ENCODE measurements at places on chromosomes 5 and 9. TPM values are rescaled to one million over a fixed set of nuclear protein-coding genes. Genes with fewer than 3 reads are reported as not detected.

Gene C5orf52
- polyA plus RNA-seq, result not detected

Gene PCSK1
- polyA plus RNA-seq, result 0.26 TPM

Gene TUSC1
- 14.0 TPM for polyA plus RNA-seq

Gene GPRIN1
- 1.4 TPM for polyA plus RNA-seq

- no peak for DNase-seq
These were observed 62.8 kb downstream of the PDZD2 start for GRCh38 chr5:31701642-31702299.

DNA sequence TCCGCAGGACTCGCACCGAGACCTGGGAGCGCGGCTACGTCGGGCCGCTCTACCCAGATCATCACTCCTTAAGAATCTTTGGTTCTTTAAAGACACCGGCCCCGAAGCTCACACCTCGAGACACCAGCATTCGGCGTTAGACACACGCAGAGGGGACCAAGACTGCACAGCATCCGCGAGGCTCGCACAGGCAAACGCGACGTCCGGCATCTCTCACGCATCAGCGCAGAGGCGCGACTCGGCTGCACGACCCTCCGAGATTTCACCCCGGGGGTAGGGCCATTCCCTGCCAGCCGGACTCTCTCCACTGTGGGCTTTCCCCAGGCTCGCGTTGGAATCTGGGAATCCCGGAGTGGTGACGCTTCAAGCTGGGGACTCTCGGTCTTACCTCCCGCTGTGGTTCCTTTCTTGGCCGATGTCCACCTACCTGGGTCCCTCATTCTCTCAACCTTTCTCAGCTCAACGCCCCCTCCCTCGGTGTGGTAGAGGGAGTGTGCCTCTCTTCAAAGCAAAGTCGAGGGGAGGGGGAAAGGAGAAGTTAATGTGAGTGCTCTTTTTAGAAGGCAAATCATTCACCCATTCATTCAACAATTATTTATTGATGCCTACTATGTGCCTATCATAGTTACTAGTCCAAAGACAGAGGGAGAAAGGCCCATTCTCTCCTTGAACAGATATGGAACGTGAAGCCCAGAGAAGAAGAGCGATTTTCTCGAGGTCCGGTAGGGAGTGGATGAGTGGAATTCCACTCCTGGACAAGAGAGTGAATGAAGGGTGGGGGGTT is 1.3 kb upstream of the HAND1 start:
- DNase-seq, result no peak

DNA sequence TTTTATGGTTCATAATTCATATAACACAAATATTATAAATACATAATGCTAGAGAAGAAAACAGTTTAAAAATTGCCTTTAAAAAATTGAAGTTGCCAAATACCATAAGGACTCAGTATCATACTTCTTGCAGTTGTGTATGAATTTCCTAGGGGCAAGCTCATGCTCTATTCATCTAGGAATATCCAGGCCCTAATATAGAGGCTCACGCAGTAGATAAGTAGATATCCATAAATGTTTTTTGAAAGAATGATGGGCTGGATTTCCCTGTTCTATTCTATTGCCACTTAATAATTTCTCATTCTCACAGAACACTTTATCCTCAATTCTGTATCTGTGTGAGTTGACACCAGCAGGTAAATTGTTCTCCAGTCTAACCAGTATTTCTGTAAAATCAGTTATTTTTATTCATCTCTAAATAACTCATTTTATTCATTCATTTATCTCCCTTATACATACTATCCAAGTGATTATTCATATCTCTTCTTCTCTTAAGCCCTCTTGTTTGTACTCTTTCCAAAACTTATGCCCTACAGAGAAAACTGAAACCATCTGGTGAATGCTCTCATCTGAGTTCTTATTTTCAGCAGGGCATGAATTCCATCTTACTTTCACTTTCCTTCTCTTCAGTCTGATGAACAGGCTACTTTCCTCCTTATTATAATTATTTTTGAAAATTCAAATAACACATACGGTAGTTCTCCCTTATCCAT is 97.1 kb downstream of the SLC44A1 start:
- no peak for DNase-seq

- DNase-seq, result no peak
These were observed 112.7 kb downstream of the NRG2 start for GRCh38 chr5:139930406-139930805.

- DNase-seq, result no peak
These were observed 298.1 kb downstream of the PJA2 start for GRCh38 chr5:109111680-109112079.

DNA sequence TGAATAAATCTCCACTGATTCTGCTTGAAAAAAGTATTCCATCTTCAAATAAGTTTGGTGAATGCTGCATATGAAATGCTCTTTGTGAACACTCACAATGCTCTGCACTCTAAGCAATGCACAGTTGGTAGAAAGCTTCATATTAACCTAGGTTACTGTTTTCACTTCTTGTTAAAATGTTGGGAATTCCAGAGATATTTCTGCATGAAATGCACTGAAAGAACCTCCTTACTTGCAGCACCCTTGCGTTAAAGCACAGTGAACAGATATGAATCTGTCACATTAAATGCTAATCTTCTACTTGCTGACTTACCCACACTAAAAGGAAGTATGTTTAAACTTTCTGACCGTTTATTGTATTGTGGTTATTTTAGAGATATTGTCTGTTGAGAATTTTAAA is 584.1 kb upstream of the NUDT12 start:
- no peak for DNase-seq

- DNase-seq, result no peak
These were observed 13.0 kb downstream of the DNAJC18 start for GRCh38 chr5:139426203-139426885.

DNA sequence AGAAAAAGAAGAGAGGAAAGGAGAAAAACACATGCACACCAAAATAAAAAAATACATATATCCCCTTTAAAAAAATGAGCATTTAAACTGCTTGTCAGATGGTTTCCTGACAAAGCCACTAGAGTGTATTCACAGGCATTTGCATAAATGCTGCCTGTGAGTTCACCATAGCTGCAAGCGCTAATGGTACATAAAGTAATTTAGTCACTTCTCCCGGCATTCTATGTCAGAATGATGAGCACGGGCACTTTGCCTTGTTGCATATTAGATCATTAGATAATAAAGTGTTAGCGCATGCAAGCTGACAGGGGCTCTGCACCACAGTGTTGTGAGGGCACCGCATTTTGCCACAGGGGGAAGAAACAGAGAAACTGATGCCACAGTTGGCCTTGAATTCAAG is 280.6 kb downstream of the EBF1 start:
- DNase-seq, result no peak

DNA sequence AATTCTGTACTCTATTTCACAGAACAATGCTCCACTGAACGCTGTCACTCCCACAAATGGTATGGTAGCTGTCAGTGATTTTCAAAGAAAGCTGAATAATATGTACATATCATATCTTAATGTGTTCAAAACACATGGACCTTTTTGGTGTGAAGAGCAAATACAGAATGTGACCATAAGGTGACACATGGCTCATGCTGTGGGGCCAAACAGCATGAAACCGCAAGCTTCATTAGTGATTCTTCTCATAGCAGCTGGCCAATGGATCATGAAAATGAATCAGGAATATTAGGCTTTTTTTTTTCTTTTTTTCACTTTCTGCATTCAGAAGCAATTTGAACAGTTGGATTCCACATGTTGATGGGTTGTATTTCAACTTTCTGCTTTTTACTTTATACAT is 54.9 kb upstream of the CDH9 start:
- DNase-seq, result no peak

GRCh38 chr5:159448-160172 is 31.7 kb upstream of the LRRC14B start:
- no peak for DNase-seq
